ENCODE measurements at places on chromosomes 5 and 9. TPM values are rescaled to one million over a fixed set of nuclear protein-coding genes. Genes with fewer than 3 reads are reported as not detected.

RECK gene
- 43.1 TPM for total RNA-seq

DNA sequence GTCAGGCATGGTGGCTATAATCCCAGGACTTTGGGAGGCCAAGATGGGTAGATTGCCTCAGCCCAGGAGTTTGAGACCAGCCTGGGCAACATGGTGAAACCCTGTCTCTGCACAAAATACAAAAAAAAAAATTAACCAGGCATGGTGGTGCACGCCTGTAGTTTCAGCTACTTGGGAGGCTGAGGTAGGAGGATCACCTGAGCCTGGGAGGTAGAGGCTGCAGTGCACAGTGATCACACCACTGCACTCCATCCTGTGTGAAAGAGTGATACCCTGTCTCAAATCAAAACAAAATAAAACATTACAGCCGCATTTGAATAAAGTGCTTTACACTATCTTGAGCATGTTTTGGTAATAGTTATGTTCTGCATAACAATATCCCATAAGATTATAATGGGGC lies 74.0 kb downstream of the IQGAP2 start:
- no peak overlapping the region for H3K27ac ChIP-seq
- no peak for DNase-seq
- H3K4me1 ChIP-seq, result no peaks in the 10 kb centered on the region
- H3K36me3 ChIP-seq, result no peaks in the 10 kb centered on the region
- H3K27me3 ChIP-seq, result no peaks in the 10 kb centered on the region
- H3K4me3 ChIP-seq, result no peak overlapping the region

DNA sequence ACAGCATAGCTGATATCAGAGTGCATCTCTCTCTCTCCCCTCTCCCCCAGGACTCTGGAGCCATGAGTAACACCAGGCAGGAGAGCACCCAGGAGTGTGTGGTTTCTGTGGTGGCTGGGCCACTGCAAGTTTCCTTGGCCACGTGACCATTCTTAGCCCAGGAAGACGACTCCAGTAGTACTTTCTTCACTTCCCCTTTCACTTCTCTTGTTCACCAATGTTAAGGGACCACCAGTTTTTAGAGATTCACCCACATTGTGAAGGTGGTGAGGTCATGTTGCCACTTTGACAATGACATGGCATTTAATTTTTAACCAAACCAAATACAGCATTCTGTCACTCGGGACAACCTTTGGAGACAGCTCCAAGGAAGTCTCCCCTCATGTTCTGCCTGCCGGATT lies 17.9 kb upstream of the DAPK1 start:
- H3K36me3 ChIP-seq, result no peaks in the 10 kb centered on the region
- no peaks in the 10 kb centered on the region for H3K27me3 ChIP-seq
- H3K27ac ChIP-seq, result no peak overlapping the region
- DNase-seq, result no peak
- H3K4me3 ChIP-seq, result no peak overlapping the region

GRCh38 chr9:129174724-129175514 lies 3.1 kb downstream of the IER5L start:
- DNase-seq, result peak; percentile 91
- H3K27ac ChIP-seq, result peak overlapping the region; percentile 93
- H3K4me1 ChIP-seq, result peaks cover 18% of the 10 kb centered on the region
- no peaks in the 10 kb centered on the region for H3K36me3 ChIP-seq

All from fibroblast of lung (primary cell).